ENCODE measurements at places on chromosomes 3 and 15.

- no peaks in the 10 kb centered on the region for H3K27me3 ChIP-seq
- no peak overlapping the region for H3K27ac ChIP-seq
- H3K4me1 ChIP-seq, result peaks cover 11% of the 10 kb centered on the region
- no peak overlapping the region for H3K4me3 ChIP-seq
Measured at GRCh38 chr3:113623324-113623723, 73.1 kb downstream of the USF3 start.

- no peak overlapping the region for H3K4me3 ChIP-seq
- peaks cover 6% of the 10 kb centered on the region for H3K4me1 ChIP-seq
- DNase-seq, result no peak
- H3K36me3 ChIP-seq, result no peaks in the 10 kb centered on the region
- no peak overlapping the region for H3K27ac ChIP-seq
Measured at GRCh38 chr3:15183011-15183410, 23.0 kb upstream of the CAPN7 start.

- DNase-seq, result peak; percentile 35
- peak overlapping the region; percentile 91 for H3K27ac ChIP-seq
- H3K36me3 ChIP-seq, result peaks cover 19% of the 10 kb centered on the region
Measured at GRCh38 chr15:88655800-88656488, 17.1 kb downstream of the ISG20 start.

GRCh38 chr3:181105646-181106045 lies 116.1 kb upstream of the DNAJC19 start:
- no peaks in the 10 kb centered on the region for H3K36me3 ChIP-seq
- DNase-seq, result no peak
- no peaks in the 10 kb centered on the region for H3K27me3 ChIP-seq
- no peaks in the 10 kb centered on the region for H3K4me1 ChIP-seq
- no peak overlapping the region for H3K27ac ChIP-seq
- no peak overlapping the region for H3K4me3 ChIP-seq

GRCh38 chr15:29312387-29312786 lies 42.8 kb upstream of the NSMCE3 start:
- no peak overlapping the region for H3K4me3 ChIP-seq
- H3K27me3 ChIP-seq, result peaks cover 8% of the 10 kb centered on the region
- no peak for DNase-seq
- H3K4me1 ChIP-seq, result no peaks in the 10 kb centered on the region
- no peak overlapping the region for H3K27ac ChIP-seq
- H3K36me3 ChIP-seq, result no peaks in the 10 kb centered on the region

- DNase-seq, result no peak
- no peak overlapping the region for H3K4me3 ChIP-seq
- H3K36me3 ChIP-seq, result no peaks in the 10 kb centered on the region
- H3K4me1 ChIP-seq, result peaks cover 14% of the 10 kb centered on the region
Measured at GRCh38 chr3:111975131-111975530, 3.7 kb upstream of the ABHD10 start.

GRCh38 chr15:70647396-70647795 lies 116.0 kb downstream of the UACA start:
- H3K4me3 ChIP-seq, result no peak overlapping the region
- H3K36me3 ChIP-seq, result no peaks in the 10 kb centered on the region
- no peak for DNase-seq
- no peaks in the 10 kb centered on the region for H3K4me1 ChIP-seq
- peaks cover 9% of the 10 kb centered on the region for H3K27me3 ChIP-seq

Data from naive thymus-derived CD8-positive, alpha-beta T cell (primary cell).